ENCODE measurements at places on chromosomes 5 and 9.
A peak's percentile ranks its signal among the peaks of the same experiment; 100 is the strongest.

DNA sequence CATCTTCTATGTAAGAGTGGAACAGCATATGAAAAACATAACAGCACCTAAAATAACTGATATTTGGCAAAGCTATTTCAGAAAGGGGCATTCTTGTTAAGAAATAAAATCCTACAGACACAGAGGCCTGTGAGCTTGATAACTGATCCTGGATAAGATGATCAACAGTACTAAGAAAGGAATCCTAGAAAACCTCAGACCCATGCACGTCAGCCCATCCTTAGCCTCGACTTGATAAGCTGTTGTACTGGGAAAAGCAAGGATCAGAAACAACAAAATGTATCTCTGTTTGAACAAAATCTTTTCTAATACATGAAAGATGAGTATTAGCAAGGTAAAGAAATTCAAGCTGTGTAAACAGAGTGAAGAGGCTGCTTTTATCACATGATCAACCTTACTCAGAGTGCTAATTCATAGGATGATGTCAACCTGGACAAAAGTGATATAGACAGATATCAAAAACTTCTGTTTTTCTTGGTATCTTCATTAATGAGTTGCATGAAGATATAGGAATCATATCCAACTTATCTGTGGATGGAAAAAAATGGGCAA, 15.2 kb downstream of the LIFR start:
- DNase-seq: no peak

GRCh38 chr9:129726322-129727160, 26.3 kb downstream of the PTGES start:
- DNase-seq: peak; percentile 19

GRCh38 chr5:55900068-55900467, 48.9 kb downstream of the IL31RA start:
- no peak for DNase-seq

GRCh38 chr5:175596761-175597189, 61.1 kb upstream of the HRH2 start:
- DNase-seq: no peak

Data from hippocampal formation (tissue), 2 donors.